Midbrain (tissue), 1 donor: ENCODE measurements at places on chromosomes 13 and 19.
A peak's percentile ranks its signal among the peaks of the same experiment; 100 is the strongest.

- no peak for DNase-seq
Measured at GRCh38 chr19:49932731-49933131, 3.4 kb upstream of the NUP62 start.

- DNase-seq = no peak
Measured at GRCh38 chr19:51354103-51354741, 12.0 kb downstream of the ETFB start.

DNA sequence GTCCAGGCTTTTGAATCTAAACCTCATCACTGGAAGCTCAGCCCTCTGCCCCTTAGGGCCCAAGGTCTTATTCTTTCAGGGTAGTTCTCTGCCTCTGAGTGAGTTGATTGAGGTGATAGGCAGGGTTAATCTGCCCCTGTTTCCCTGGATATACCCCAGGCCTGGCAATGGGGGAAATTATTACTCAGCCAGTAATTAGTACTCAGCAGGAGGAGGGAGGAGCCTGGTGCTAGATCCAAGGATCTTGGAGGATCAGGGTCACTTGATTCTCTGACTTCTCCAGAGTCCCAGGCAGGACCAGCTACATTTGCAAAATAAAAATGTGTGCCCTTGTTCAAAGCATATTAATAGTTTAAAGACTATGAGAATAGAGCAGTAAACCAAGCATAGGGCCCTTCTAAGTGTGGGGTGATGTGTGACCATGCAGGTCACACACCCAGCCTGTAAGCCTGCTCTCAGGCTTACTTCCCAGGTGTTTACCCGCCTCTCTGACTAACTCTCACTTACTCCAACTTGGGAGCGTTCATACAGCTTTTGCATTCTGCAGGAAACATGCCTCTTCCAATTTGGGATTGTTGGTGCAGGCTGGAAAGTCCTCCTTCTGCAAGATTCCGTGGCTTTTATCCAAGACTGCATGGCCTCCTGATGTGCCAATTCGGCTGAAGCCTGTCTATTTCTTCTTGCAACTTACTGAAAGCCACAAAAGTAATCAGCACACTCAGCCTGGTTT lies 7.9 kb upstream of the STK24 start:
- no peak for DNase-seq

DNA sequence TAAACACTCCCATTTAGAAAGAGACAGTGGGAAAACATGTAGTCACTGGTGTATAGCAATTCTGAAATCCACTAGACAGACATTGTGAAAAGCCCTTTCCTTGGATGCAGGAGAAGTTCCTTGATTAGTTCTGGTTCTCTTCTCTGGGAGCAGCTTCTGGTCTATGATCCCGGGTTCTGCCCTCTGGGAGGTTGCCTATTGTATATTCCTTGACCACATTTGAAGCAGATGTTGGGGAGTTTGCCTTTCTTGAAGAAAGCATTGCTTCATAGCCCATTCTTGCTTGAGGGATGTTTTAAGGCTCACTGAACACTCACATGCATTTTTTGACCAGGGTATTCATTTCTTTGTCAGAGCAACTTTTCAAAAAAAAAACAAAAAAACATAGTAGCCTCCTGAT lies 211.9 kb downstream of the NDFIP2 start:
- DNase-seq = no peak

GRCh38 chr13:46288570-46289259 lies 77.0 kb downstream of the LRRC63 start:
- peak; percentile 33 for DNase-seq

- DNase-seq = no peak
Measured at GRCh38 chr19:40671404-40671803, 19.0 kb downstream of the NUMBL start.

GRCh38 chr13:43682701-43683100 lies 104.1 kb downstream of the ENOX1 start:
- DNase-seq = no peak

GRCh38 chr13:106536244-106537034 lies 977 bp upstream of the EFNB2 start:
- DNase-seq = peak; percentile 92

DNA sequence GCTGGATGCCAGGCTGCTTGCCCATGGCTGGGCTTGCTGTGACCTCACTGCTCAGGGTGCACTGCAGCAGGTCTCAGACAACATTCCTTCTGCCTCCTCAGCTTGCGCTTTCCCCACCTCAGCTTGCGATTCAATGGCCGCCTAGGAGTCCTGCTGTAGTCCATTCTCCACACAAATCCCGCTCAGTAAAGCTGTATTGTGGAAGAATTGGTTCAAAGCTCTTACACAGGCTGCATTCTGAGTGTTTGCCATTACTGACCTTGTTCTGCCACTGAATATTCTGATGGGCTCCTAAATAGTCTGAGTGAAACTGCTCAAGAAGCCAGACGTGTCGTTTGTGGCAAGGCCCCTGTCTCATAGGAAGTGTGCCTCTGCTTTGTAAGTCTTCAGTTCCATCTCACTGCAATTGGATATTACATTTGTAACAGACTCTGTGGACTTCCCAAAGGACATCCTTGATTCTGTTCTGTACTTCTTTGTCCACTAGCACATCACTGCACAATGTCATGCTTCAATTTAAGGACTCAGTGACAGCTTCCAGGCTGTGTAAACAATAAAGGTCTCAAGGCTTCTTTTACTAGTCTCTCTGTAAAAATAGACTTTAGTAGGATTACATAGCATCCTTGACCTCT lies 49.8 kb downstream of the KATNAL1 start:
- DNase-seq = peak; percentile 51

GRCh38 chr13:20209948-20210347 lies 17.2 kb upstream of the GJB2 start:
- DNase-seq = peak; percentile 19

DNA sequence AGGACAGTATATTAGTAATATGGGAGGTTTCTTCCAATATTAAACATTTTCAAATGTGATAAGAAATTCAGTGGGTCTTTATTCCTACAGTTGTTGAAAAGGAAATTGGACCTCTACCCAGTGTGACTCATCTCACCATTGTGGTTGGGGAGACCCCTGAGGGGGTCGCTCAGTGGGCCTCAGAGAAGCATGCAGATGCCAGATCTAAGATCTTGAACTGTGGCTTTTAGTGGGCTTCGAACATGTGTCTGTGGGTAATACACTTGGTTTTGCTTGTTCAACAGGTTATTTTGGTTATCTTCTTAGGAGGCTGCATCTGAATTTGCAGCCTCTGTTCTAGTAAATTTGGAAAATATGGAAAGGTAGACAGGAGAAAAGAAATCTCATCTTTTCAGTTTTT lies 132.3 kb downstream of the PCCA start:
- no peak for DNase-seq

- DNase-seq = no peak
Measured at GRCh38 chr19:51749979-51750378, 1.7 kb downstream of the FPR1 start.

- DNase-seq = no peak
Measured at GRCh38 chr19:47682939-47683338, 30.3 kb upstream of the EHD2 start.
